Left cardiac atrium (tissue), 4 donors: ENCODE measurements at places on chromosomes 12 and 14. TPM values are rescaled to one million over a fixed set of nuclear protein-coding genes. Genes with fewer than 3 reads are reported as not detected.

The CIROP gene
- not detected for total RNA-seq

The SAV1 gene
- 27.0 TPM for total RNA-seq

The SERPINA3 gene
- total RNA-seq: 284 TPM

The P2RX4 gene
- 11.7 TPM for total RNA-seq

The ARMH4 gene
- 6.4 TPM for total RNA-seq

The CAPZA3 gene
- not detected for total RNA-seq

DNA sequence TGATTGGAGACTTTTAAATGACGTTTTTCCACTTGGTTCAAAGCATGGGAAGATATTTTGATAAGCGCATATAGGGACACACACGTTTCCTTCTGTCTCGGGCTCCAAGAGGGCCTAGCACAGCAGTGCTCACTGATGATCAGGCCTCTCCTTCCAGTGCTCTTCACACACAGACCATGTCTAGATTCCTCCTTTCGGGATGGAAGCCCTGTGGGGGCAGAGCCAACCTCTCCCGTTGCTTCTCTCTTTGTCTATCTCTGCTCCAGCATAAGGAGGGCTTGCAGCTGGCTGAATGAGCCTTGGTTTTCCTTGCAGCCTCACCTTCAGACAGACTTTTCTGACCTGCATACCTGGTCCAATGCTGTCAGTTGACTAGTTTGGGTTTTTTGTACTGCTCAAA, 22.3 kb downstream of the GPRC5D start:
- DNase-seq: no peak

- no peak for DNase-seq
Observed at GRCh38 chr12:109987615-109988014, 8.6 kb downstream of the GIT2 start.

GRCh38 chr12:24500831-24501230, 448.1 kb downstream of the BCAT1 start:
- no peak for DNase-seq

- DNase-seq: no peak
Observed at GRCh38 chr14:99648027-99648784, 3.3 kb downstream of the HHIPL1 start.

GRCh38 chr14:69887740-69888657, 8.8 kb downstream of the SMOC1 start:
- no peak for DNase-seq

DNA sequence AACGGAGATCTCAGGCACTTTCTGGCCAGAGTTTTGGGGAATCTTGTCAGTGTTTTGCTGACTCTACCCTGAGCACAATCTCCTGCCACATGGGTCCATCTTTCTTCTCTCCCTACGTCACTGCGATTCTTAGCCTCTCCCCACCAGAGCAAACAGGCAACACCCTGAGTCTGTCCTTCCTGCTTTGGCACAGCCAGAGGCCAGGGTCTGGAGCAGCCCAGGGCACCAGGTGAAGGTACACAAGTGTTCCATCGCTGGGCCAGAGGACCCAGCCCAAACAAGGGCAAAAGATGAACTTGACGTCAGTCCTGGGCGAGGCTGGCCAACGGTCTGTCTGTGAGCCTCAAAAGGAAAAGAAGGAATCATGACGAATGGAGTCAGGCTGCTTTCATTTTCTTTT, 12.7 kb upstream of the CCDC177 start:
- no peak for DNase-seq

GRCh38 chr12:82040987-82041743, 282.0 kb upstream of the PPFIA2 start:
- no peak for DNase-seq

- DNase-seq: no peak
Observed at GRCh38 chr12:30850684-30851083, 75.9 kb upstream of the TSPAN11 start.

DNA sequence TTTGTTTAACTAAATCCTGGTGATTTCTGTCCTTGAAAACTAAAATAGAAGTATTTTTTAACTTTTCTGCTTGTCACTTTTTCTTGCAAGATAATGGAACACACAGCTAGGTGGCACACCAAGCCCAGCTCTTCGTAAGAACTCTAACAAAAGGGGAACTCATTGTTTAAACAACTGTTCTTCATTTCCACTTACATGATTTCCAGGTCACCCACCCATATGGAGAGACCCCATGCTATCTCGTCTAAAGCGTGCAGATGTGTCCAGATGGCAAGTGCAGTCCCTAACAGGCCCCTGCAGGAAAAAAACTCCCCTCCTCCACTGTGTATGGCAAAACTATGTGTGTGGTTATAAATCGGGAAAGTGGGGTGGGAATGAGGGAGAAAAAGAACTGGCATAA, 43.3 kb upstream of the NT5DC3 start:
- no peak for DNase-seq

DNA sequence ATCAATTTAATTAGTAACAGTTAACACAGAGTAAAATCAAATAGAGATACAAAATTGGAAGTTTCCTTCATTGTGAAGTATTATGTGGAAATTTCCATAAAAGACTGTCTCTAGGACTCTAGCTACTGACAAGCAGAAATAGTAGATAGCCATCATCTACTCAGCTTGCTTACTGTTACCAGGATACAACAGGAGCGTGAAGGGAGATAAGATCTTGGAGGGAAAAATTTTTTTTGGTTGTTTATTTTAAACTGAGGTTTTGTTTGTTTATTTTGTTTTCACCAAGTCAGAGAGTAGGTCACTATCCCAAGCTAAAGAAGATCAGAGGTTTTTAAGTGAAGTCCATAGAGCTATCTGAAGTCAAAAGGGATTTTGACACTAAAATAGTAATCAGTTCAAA, 861.3 kb upstream of the MGAT4C start:
- no peak for DNase-seq

DNA sequence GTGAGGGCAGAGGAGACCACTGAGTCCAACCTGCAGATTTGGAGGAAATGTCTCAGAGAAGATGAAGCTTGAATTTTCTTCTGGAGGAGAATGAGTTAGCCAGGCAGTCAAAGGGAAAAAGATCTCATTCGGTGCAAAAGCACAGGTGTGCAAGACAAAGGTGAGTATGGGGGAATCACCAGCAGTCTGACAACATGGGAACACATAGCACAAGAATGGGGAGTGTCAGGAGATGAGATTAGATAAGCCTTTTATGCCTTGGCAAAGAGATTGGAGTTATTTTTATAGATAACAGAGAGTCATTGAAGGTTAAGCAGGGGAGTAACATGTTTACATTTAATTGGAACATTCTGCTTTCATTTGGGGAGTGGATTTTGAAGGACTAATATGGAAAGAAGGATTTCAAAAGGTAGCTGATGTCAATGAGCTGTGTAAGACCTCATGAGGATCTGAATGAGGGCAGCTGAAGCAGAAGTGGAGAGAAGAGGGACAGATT, 171.3 kb upstream of the NTF3 start:
- DNase-seq: no peak

DNA sequence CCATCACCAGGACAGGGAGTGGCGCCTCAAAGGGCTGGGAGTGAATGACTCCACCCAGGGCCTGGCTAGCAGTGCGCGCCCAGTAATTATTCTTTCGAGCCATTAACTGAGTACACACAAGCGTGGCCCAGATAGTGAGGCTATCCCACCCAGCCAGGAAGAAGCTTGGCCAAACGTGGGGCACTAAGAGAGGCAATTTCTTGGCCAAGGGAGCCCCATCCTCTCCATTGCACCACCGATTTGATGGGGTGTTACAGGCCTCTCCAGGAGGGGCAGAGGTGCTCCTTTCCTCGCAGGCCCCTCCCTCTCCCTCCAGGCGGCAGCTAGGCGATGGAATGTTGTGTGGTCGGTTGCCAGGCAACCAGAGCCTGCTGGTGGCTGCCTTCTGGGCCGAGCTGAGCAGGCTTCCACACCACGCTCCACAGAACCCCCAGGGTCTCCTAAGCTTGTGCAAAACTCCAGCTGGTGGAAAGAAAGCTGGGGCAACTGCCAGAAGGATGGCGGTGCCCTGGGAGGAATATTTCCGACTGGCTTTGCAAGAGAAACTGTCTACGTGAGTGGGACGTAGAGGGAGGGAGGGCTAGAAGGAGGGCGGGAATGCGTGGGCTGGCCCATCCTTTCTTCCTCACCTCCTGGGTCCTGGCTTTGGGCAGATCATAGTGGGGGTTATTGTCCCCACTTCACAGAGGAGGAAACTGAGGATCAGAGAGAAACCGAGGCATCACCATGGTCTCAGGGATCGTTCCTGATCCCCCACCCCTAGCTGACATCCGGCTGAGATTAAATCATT, at the start of gene CFAP73:
Gene CFAP73, plus strand, starts transcription at position 364 of the 790 bp plus-strand sequence. Its CDS starts 134 bp downstream, at position 498.
- peak; percentile 81 for DNase-seq

- DNase-seq: no peak
Observed at GRCh38 chr12:113230315-113231234, 9.3 kb downstream of the TPCN1 start.

GRCh38 chr12:26519462-26519861, 313.5 kb downstream of the ITPR2 start:
- DNase-seq: no peak
